KG1 (cell line): ENCODE measurements at places on chromosomes 1 and 21.

GRCh38 chr1:218507355-218508002 lies 162.3 kb downstream of the TGFB2 start:
- DNase-seq = no peak

GRCh38 chr1:227948493-227949260 lies 945 bp upstream of the WNT9A start:
- DNase-seq = no peak

GRCh38 chr1:182175361-182175931 lies 113.9 kb upstream of the ZNF648 start:
- no peak for DNase-seq

- no peak for DNase-seq
Observed at GRCh38 chr1:162062542-162063015, 6.9 kb upstream of the NOS1AP start.

DNA sequence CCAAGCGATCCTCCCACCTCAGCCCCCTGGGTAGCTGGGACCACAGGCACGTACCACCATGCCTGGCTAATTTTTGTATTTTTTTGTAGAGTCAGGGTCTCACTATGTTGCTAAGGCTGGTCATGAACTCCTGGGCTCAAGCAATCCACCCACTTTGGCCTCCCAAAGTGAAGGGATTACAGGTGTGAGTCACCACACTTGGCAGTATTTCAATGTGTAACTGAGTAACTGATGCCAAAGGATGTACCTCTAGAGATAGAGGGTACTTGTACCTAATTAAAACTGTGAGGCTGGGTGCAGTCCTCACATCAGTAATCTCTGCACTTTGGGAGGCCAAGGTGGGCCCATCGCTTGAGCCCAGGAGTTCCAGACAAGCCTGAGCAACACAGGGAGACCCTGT lies 258.7 kb upstream of the DMRTA2 start:
- no peak for DNase-seq

DNA sequence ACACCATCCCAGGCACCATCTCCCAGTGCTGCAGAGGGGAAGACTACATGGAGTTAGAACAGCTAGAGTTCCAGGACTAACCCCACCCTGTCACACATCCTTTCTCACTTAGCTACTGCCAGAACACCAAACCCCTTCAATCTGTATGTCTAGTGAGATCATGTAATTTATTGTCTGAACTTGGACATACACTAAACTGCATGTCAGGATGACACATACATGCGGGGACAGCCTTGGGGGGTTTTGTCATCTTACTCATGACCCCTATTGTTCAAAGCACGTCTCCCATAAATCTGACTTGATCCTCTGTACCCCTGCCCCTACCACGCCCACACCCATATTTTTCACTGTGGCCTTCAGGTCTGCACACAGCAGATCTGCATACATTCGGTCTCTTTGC lies 71.3 kb downstream of the GABPA start:
- no peak for DNase-seq

GRCh38 chr1:166865926-166866325 lies 10.1 kb downstream of the TADA1 start:
- no peak for DNase-seq

GRCh38 chr1:95503278-95504030 lies 269.4 kb downstream of the RWDD3 start:
- DNase-seq = no peak

DNA sequence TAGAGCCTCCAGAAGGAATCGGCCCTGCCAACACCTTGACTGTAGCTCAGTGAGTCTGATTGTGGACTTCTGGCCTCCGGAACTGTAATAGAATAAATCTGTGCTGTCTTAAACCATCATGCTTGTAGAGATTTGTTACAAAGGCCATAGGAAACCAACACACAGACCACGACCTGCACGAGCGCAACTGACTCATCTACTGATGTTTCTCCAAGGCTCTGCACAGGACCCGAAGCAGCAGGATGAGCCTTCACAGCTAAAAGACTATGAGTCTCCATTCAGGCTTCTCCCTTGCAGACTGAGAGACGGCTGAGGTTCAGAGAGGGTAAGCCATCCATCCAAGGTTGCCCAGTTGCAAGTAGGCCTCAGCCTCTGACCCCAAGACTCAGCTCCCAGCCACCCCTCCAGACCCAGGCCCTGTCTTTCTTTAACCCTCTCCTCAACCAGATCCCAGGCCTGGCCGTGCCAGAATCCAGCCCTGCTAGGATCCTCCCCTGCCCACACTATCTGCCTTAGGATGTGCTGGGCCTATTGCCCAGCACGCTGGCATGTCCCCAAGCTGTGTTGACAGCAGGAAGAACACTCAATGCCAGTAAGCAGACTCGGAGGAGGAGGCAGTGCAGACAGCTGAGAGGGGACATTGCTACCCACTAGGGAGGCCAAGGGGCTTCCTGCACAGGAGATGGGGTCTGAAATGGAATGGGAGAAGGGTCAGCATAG lies 109.0 kb downstream of the HMGB4 start:
- no peak for DNase-seq

GRCh38 chr1:40783001-40783905 lies at the start of gene KCNQ4:
TSS of gene KCNQ4 (plus strand) at chr1:40783787. CDS start at chr1:40784094, 307 bp downstream.
- no peak for DNase-seq

DNA sequence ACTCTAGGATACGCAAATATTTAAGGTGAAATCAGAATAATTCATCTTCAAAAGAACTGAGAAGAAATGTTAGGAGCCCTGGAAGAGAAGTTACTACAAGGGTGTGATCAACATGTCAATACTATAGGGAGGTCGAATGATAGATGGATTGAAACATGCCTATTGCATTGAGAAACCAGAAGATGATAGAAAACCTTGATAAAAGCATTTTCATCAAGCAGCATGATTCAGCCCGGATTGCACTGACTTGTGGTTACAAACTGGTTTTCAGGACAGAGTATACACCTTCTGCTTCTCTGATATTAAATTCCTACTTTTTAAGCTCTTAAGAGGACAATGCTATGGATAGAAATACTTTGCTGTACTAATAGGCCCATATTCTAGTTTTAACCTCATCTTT lies 164.2 kb downstream of the FMN2 start:
- DNase-seq = no peak

DNA sequence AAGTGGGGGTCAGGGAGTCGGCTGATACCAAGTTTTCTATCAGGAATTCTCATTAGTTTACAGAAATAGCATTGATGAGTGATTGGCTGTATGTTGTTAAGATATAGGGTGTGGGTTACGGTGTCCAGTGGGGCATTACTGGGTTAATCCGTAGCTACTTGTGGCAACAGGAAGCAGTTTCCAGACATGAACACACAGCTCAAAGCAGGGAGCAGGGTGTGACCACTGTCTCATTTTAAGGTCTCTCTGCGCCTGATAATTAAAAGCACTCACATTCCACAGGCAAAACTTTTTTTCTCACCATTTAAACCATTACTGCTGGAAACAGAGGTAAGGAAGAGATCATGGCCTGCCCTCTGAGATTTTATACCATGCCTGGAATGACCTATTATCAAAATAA lies 114.9 kb downstream of the SIK1 start:
- no peak for DNase-seq

GRCh38 chr21:42191696-42192595 lies 27.0 kb upstream of the ABCG1 start:
- DNase-seq = no peak

DNA sequence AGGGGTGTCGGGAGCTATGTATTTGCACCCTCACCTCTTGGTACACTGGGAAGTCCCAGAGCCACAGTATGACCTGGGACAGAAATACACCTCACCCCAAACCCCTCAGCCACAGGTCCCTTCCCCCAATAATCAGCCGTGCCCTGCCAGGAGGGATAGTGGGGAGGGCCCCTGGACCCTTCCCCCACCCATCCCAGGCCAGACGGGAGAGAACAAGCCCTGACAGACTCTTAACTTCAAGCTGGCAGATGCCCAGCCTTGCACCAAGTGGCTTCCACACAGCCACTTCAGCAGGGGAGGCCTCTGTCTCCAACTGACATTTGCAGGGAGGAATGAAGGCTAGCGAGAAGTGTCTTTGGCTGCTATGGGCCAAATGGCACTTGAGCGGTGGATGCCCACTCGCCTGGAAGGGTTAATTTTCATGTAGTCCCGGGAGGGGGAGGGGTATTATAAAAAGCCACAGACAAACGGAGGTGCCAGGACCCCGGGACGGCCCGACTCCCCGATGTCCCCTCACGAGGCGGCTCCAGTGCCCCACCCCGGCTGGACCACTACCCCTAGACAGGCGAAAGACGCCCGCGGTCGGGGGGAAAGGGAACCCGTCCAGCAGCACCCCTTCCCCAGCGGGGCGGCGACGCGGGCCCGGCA lies 495 bp downstream of the SYNC start:
- no peak for DNase-seq

DNA sequence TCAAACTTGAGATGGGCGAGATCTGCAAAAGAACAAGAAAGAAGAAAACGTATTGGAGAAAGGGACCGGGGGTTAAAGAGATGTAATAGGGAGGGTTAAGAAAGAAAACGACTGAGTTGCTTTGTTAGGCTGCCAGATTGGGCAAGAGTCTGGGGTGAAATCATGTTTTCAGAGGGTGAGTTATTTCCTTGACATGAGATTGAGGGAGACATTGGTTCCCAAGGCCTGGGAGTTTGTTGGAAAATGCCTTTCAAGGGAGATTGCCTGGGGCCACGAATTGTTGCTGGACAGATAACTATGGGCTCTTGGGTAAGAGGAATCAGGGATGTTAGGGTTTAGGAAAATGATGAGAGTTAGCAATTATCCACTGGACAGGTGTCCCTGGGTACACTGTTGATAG lies 776 bp upstream of the CADM3 start:
- no peak for DNase-seq

DNA sequence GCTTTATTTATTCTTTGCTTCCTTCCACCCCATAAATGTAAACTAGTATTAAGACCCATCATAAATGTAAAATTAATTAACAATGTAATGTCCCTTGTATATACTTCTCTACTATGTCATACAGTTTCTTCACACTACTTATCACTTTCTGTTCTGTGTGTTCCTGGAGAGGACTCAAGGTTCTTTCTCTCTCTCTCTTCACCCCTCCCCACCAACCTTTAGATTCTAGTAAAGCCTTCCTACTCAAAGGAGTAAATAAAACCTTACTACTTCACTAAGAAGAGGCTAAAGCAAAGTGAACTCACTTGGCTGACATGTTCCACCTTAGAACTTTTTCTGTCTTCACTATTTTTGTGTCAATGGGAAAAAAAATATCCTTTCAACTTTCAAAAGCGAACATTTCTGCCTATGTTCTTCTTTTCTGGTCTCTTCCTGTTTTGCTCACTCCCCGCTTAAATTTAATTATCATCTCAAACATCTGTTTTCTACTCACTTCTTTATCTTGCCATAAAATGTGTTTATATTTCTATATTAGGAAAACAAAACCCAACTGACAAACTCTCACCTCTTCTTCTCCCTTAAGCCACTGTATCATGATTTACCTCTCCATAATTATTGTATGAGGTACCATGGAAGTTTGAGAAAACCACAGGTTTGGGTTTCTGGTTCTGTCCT lies 260.3 kb downstream of the DPYD start:
- peak; percentile 15 for DNase-seq

- peak; percentile 19 for DNase-seq
Observed at GRCh38 chr1:224747578-224747977, 131.5 kb downstream of the CNIH3 start.

DNA sequence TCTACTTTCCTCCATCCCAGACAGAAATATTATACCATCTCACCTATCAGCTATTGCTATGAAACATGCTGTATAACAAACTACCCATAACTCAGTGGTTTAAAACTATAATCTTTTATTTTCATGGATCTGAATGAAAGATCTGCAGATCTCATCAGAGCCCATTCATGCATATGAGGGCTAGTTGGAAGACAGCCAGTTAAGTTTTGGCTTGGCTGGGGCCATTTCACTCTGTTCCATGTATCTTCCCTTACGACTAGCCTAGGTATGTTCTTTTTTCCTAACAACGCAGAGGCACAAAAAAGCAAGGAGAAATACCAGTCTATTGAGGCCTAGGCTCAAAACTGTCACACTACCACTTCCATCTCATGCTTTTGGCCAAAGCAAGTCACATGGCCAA lies 28.1 kb upstream of the RGS1 start:
- DNase-seq = no peak
